Astrocyte of the cerebellum (primary cell): ENCODE measurements at places on chromosomes 16 and 17.

GRCh38 chr17:13182450-13182849 is 164.6 kb upstream of the ELAC2 start:
- DNase-seq = no peak

GRCh38 chr17:16439811-16440351 is 24.5 kb downstream of the TRPV2 start:
- DNase-seq = no peak

DNA sequence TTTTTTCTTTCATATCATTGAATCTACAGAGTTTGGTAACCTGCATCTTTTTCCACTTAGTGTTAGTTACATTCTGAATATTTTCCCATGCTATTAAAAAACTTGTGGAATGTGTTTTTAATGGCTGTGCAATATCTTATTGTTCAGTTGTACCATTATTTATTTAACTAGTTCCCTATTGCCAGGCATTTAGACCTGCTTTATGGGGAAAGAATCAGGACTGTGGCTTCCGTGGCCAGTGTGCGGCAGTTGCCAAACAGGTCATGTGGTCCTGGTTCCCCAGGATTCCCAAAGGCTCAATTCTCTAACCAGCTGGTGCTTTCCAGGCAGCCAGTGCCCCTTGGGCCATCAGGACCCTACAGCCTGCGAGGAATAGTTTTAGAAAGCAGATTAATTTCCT is 30.8 kb downstream of the NDEL1 start:
- DNase-seq = peak; percentile 74

DNA sequence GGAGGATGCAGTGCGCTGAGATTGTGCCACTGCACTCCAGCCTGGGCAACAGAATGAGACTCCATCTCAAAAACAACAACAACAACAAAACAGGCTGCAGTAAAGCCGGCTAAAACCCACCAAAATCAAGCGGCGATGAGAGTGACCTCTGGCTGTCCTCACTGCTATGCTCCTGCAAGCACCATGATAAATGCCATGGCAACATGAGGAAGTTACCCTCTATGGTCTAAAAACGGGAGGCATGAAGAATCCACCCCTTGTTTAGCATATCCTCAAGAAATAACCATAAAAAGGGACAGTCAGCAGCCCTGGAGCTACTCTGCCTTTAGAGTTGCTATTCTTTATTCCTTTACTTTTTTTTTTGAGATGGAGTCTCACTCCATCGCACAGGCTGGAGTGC is 8.4 kb upstream of the LGALS3BP start:
- DNase-seq = no peak

- DNase-seq = no peak
These were observed 15.0 kb upstream of the SRCIN1 start for GRCh38 chr17:38620551-38621277.

DNA sequence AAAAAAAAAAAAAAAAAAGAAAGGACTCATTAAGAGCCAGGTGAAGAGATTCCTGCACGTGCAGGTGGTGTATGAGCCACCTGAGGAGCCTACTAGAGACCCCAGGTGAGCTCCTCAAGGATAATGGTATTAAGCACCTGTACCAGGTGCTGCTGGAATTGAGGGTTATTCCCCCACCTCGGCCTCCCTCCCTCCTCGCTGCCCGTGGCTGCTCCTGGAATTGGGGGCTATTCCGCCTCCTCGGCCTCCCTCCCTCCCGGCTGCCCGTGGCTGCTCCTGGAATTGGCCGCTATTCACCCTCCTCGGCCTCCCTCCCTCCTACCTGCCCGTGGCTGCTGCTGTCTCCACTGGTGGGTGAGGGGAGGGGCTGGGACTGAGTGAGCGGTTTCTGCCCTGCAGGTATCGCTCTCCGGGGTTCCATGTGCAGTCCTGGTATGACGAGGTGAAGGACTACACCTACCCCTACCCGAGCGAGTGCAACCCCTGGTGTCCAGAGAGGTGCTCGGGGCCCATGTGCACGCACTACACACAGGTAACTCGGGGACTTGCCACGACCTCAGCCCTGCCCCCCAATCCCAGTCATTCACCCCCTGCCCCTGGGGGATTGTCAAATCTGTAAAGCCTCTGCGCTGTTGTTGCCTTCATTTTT is 29.3 kb downstream of the CRISPLD2 start:
- no peak for DNase-seq

DNA sequence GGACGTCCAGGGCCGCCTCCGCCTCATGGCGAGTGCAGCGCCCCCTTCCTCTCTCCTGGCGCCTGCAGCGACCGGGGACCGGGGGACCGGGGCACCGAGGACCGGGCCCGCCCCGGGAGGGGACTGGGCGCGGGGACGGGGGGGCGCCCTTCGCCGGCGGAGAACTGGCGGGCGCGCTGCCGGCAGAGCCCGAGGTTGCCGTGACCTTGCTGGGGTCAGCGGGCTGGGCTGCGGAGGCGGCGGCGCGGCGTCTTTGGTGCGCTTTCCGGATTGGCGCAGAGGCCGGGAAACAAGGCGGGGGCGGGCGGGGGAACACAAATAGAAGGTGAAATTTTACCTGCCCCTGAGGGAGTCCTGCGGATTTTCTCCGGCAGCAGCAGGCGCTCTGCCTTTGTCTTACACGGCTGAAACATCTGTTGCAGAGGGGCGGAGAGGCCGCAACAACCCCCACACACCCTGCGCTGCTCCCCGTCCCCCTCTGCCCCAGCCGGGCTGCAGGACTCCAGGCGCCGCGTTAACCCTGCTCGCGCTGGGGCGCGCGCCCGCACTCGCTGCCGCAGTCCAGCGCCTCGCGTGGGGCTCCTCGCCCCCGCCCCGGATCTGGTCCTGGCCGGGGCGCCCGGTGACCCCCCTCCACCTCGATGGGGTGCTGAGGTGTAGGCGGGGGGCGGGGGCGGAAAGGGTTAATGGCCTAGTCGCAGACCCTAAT is 53.5 kb downstream of the SREBF1 start:
- no peak for DNase-seq

DNA sequence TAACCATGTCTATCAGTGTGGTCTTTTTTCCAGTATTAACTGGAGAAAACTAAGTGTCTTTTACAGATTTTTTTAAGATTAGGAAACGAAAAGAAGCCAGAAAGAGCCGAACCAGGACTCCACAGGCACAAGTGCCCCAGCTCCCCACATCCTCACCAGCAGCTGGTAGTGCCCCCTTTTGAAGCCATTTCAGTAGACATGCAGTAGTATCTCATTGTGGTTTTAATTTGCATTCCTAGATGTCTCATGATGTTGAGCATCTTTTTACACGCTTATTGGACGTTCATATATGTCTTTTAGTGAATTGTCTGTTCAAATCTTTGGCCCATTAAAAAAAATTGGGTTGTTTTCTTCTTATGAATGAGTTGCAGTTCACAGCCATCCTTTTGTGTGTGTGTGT is 4.8 kb upstream of the CMTM3 start:
- DNase-seq = no peak

DNA sequence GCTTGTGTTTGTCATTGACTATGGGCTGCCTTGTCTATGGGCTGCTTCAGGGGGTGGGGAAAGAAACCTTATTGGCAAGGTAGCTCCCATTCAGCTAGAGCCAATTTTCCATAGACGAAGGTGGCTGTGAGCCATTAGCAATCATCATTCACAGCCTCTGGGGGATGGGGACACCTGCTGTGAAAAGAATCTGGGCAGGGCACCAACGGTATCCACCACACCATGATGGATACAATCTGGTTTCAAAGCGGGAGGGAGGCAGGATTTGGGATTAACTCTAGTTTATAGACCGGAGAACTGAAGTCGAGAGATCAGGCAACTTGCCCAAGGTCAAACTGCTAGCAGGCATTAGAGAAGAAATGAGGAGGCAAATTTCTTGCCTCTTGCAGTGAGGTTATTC is 182.3 kb downstream of the SHISA9 start:
- DNase-seq = peak; percentile 5

DNA sequence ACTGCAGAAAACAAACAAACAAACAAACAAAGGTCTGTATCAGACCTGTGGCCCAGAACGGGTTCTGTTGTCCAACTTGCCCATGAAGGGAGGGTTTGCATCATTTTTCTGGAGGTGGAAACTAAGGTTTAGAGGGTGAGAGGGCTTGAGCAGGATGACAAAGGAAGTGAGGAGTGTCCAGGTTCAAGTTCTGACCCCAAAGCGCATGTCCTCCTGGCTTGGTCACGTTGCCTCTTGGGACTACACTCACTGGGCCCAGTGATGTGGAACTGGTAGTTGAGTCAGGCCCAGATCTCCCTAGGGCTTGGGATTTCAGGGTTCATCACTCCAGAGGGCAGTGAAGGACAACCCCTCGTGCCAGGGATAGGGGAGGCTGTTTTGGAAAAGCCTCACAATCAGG is 1.8 kb downstream of the SREBF1 start:
- DNase-seq = no peak

DNA sequence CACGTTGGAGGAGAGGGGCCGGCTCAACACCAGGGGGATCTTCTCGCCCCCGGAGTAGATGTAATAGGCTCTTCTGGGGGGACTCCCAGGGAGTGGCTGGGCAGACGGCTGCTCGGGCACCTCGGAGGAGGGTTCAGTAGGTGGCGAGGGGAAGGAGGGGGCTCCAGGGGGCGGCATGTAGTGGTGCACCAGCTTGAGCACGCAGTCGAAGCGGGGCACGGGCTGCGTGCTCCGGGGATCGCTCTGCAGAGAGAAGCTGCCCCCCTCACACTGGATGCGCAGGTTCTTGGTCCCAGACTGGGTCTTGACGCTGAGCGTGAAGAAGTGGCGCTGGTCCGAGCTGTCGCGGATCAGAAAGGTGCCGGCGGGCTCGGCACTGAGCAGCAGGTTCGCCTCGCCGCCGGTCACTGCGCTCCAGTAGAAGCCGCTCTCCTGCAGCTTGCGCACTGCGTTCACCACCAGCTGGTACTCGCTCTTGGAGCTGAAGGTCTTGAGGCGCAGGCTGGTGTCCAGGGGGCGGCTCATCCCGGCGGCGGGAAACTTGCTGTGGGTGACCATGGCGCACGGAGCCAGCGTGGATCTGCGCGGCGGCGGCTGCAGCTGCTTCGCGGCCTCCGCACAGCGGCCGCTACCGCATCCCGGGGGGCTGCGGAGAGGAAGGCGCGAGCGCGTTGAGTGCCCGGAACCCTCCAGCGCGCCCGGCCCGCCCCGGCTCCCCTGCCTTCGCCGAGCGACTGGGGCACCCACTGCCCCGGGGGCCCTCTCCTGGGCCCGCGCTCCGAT is 1.1 kb downstream of the SOCS3 start:
- no peak for DNase-seq

- peak; percentile 64 for DNase-seq
These were observed 14.4 kb downstream of the SDR42E1 start for GRCh38 chr16:81996664-81997509.

- DNase-seq = no peak
These were observed 541 bp downstream of the RHBDF2 start for GRCh38 chr17:76500747-76501017.

GRCh38 chr16:82936941-82937551 is 310.3 kb downstream of the CDH13 start:
- DNase-seq = peak; percentile 65

DNA sequence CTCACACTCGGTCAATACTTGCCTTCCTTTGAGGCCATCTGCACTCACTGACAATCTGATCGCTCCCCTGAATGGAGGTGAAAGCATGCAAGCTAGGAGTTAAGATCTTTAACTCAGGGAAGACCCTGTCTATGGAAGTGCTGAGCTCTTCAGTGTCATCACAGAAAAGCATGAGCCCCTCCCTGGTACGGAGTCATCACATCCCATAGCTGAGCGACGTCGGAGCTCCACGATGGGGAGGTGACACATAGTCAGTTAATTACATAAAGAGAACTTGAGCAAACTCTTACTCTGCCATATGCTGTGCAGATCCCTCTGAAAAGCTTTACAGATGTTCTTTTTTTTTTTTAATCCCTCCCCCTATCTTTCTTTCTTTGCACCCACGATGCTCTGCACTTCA is 463.2 kb downstream of the WWOX start:
- no peak for DNase-seq

DNA sequence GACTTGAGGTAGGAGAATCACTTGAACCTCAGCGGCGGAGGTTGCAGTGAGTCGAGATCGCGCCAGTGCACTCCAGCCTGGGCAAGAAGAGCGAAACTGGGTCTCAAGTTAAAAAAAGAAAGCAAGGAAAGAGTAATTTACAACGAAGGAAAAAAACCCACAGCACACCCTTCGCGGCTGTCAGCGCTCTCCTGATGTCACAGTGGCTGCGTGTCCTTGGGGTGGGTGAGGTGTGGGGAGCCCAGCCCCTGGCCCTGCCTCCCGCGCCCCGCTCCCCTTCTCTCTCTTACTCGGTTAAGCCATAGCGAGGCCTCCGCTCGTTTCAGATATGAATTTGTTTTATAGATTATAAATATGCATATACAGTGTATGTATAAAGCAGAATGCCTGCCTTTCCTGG is 740 bp upstream of the JPT2 start:
- DNase-seq = no peak

- no peak for DNase-seq
These were observed 12.1 kb upstream of the CCL8 start for GRCh38 chr17:34307110-34307509.

DNA sequence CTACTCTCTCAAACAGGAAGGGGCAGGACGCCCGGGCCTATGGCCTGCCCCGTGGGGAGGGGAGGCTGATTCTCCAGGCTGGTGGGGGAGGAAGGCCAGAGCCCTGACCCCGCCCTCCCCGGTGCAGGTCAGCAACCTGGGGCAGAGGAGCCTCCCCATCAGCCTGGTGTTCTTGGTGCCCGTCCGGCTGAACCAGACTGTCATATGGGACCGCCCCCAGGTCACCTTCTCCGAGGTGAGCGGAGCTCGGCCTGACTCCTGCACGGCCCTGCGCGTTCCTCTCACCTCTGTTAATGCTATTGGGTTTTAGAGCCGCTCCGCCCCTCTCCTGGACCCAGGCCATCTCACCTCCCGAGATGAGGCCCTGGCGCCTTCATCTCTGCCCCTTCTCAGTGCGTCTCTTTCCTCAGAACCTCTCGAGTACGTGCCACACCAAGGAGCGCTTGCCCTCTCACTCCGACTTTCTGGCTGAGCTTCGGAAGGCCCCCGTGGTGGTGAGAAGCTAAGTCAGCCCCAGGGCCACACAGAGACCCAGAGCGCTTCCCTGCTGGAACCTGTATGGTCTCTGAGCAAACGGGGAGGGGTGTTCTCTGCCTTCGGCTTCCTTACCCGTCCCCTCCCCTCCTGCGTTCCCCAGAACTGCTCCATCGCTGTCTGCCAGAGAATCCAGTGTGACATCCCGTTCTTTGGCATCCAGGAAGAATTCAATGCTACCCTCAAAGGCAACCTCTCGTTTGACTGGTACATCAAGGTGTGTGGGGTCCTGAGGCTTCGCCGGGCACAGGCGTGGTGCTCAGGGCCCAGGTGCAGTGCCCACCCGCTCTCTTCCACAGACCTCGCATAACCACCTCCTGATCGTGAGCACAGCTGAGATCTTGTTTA is 25.1 kb upstream of the ITGAX start:
- no peak for DNase-seq

GRCh38 chr16:75312875-75313274 is 61.5 kb upstream of the BCAR1 start:
- DNase-seq = no peak

DNA sequence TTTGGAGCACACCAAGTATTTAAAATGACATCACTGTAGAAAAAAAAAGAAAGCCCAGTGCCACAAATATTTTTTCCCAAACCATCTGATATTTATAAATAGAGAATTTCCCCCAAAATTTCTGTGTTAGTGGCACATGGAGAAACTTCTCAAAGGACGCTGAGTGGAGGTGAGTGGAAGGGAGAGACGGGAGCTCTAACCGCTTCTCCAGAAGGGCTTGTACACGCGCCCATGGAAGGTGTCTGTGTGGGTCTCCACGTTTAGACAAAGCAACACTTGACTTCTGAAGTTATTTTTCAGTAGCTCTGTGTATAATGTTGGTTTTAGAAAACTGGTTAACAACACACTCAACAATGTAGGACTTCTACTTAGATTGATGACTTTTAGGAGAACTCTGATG is 1.0 kb downstream of the MYOCD start:
- no peak for DNase-seq
